ENCODE measurements at places on chromosomes 2 and 18.

DNA sequence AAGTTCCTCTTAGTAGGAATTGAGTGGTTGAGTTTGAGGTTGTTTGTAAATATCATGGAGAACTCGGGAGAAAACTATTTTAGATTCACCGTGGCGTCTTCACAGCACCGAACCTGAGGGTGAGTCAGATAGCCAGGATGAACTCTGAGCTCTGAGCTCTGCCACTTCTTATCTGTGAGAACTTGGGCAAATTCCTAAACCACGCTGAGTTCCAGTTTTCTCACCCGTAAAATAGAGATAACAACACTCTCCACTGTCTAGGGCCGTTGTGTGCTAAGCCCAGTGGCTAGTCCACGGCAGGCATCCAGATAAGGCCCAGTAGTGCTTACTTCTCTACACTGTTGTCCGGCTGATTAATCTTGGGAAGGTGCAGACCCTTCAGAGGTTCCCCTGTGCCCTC lies 7.0 kb downstream of the KIF5C start:
- DNase-seq = no peak

DNA sequence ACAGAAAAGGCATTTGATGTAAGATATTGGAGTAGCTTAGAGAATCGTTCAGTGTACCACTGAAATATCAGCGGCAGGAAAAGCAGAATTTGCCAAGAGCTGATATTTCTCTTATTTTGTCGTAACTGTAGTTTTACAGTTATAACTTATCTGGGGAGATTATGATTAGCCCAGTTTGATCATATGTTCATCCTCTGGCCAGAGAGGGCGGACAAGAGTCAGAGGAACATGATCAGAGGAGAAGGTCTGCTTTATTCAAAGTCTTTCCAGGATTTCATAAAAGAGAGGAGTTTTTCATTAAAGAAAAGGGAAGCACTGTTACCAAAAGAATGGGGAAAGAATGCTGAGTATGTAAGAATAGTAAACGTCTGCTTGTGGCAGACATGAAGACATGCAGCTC lies 1655.6 kb downstream of the DPP10 start:
- DNase-seq = no peak

DNA sequence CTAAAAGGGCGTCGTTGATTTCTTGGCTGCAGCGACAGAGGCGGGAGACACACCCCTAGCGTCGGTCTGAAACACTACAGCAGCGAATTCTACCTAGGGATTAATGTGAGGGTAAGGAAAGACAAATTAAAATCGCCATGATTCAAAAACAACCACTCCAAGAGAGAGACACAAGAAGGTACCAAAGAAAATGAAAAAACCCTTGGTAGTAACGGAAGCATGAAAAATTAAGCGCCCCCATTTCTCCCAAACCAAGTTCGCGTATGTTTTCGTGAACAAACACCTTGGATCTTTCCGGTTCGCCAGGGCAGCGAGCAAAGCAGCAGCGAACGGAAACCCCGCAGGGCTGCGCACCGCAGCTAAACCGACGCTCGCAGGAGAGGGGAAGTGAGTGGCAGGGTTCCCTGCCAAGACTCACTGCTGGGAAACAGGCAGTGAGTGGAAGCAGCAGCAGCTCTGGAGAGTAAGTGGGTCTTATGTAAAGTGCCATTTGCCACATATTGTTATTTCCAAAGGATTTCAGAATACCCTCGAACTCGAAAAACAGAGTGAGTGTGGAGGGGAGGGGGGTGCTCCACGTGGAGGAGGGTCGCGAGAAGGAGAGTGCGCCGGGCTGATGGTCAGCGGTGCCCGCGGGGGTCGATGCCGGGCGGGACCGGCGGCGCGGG lies 1.0 kb downstream of the PPP3R1 start:
- DNase-seq = peak; percentile 75

- no peak for DNase-seq
Measured at GRCh38 chr18:9239720-9240119, 94.9 kb upstream of the TWSG1 start.

GRCh38 chr2:220296174-220296573 lies 668.7 kb downstream of the SLC4A3 start:
- DNase-seq = no peak

GRCh38 chr2:228988786-228989185 lies 282.3 kb downstream of the PID1 start:
- no peak for DNase-seq
